ENCODE measurements at places on chromosomes 3 and 15.

DNA sequence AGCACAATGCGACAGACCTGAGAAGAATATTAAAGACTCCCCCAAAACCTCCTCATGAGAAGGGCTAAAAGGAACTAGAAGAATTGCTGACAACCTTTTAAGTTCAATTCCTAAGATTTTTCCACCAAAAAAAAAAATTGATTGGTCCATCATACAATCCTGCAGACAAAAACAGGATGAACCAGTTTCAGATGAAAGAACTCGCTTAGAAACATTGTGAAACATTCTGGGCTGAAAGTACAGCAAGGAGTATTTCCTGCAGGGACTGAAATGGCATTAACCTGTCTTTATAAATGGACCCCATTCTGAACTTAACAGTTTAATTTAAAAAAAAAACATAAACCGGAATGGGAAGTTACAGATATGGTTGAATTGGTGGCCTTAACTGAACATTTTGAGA lies 96.0 kb upstream of the FAM174B start:
- DNase-seq, result no peak

DNA sequence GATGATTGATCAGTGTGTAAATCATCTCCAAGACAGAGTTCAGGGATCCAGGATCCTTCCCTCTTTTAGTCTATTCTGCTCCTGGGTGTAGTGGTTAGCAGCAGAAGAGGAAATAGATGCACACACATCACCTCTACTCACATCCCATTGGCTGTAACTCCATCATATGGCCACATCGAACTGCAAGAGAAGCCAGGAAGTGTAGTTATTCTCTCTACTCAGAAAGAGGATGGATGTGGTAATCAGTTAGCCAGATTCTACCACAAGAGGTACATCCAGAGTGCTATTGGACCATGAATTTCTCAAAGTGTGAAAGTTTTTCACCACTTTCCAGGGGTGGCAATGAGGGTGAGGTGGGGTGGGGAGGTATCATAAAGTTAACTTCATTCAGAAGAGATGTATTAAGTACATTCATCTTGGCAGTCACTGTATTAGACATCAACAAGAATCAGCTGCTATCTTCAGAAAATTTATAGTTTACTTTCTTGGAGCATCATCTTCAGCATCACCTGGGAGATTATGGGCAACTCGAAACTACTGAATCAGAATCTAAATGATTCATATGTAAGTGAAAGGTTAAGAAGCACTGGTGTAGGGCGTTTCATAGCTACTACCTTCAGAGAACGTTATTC lies 60.6 kb upstream of the GAP43 start:
- DNase-seq, result no peak

GRCh38 chr3:2099028-2099671 lies 484 bp downstream of the CNTN4 start:
- peak; percentile 75 for DNase-seq

DNA sequence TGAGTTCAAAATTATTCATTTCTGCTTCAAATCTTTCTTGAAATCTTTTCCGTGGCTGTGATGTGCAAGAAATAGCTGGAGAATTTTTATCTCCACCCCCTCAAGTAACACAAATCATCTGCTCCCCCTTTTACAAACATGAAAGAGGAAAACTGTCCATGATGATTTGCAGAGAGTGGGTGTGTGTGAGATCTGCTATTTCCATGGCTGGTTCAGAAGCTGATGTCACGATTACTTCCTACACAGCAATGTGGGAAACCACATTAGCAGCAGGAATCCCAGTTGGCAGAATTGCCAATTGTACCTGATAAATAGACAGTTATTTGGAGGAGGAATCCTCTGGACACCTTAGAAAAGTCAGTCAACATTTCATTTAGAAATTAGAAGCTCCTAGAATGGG lies 75.2 kb upstream of the GRM7 start:
- DNase-seq, result no peak

DNA sequence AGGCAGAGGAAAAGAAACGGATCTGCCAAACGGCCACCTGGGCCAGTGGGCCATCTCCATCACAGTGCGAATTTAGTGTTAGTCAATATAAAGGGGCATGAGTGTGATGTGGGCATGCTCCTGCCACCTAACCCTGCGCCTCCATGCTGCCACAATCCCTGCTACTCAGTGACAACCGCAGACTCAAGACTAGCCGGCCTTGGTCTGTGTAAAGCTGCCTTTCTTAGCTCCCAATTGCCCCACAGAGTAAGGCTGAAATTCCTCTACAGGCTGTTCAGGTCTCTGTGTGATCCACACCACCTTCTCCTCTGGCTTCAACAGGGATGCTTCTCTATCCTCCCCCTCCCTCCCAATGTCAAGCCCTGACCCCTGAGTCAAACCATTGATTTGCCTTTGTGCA lies 269.7 kb downstream of the XXYLT1 start:
- no peak for DNase-seq

- no peak for DNase-seq
These were observed 18.9 kb upstream of the ATP13A4 start for GRCh38 chr3:193573403-193574191.
